DMS 273 treated with DMSO at 0.1 percent for 48 hours (cell line): ENCODE measurements at places on chromosomes 11 and 22.
A peak's percentile ranks its signal among the peaks of the same experiment; 100 is the strongest.

DNA sequence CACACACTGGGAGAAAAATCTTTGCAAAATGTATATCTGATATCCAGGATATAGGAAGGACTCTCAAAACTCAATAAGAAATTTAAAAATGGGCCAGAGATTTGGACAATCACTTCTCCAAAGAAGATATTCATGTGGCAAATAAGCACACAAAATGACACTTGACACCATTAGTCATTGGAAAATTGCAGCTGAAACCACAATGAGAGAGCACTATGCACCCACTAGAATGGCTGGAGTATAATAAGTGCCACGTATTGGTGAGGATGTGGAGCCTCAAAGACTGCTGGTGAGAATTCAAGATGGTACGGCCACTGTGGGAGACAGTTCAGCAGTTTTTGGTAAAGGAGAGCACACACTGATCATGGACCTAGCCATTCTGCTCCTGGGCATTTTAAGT, 12.8 kb upstream of the OSBPL5 start:
- no peak for DNase-seq

GRCh38 chr11:62269654-62270278, at the start of gene SCGB2A2:
Gene SCGB2A2, plus strand, starts transcription at chr11:62270158. Its CDS starts 59 bp downstream, at chr11:62270217.
- no peak for DNase-seq

DNA sequence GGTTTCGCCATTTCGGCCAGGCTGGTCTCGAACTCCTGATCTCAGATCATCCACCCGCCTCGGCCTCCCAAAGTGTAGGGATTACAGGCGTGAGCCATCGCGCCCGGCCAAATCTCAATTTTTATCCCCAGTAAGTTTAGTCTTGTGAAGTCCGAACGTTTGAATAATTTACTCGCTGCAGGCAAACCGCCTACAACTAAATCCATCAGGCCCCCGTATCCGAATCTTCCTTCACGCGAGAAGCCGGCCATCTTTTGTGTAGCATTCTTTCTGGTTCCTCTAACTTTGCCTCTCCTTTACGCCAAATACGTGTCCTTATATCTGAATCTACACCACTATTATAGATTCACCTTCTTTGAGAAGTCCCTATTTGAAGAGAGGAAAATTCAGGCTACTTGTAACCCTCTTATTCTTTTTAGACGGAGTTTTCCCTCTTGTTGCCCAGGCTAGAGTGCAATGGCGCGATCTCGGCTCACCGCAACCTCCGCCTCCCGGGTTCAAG, 581 bp upstream of the EIF3L start:
- DNase-seq: no peak

GRCh38 chr11:129061492-129062230, 119.0 kb upstream of the TP53AIP1 start:
- no peak for DNase-seq

GRCh38 chr22:38051900-38052862, 5.0 kb upstream of the PICK1 start:
- DNase-seq: peak; percentile 46

GRCh38 chr22:20577045-20577444, 69.6 kb downstream of the MED15 start:
- DNase-seq: no peak

- DNase-seq: no peak
Observed at GRCh38 chr11:85947431-85948272, 92.5 kb downstream of the CCDC83 start.

- no peak for DNase-seq
Observed at GRCh38 chr22:50190182-50190940, 4.6 kb downstream of the TRABD start.
